ENCODE measurements at places on chromosomes 3 and 15. TPM values are rescaled to one million over a fixed set of nuclear protein-coding genes. Genes with fewer than 3 reads are reported as not detected.

GRCh38 chr15:37106490-37107001 is 6.2 kb upstream of the MEIS2 start:
- DNase-seq: peak; percentile 77

Gene MOBP
- polyA plus RNA-seq: not detected

GRCh38 chr3:159620281-159620680 is 368.4 kb upstream of the IL12A start:
- DNase-seq: no peak

Gene ISLR
- 18.8 TPM for polyA plus RNA-seq

Gene DUOXA1
- 0.52 TPM for polyA plus RNA-seq

DNA sequence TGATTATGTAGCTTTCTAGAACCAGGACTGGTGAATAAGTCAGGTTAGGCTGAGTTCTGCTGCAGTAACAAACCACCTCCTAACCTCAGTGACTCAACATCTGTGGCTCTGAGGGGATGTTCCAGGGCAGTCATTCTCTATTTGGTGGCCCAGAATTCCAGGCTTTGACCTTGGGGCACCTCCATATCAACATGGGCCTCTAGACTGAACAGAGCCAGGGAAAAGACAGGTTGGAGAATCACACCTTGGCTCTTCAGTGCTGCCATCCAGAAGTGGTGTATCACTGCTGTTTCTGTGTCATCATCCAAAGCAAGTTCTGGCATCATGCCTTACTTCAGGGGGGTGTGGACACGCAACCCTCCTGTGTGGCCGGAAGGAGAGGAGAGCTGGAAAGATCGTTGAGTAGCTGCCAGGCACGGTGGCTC is 15.3 kb downstream of the ZBTB47 start:
- no peak for DNase-seq

Gene PLSCR5
- polyA plus RNA-seq: not detected

Gene HRG
- polyA plus RNA-seq: 22.8 TPM

Gene RTP3
- 0.30 TPM for polyA plus RNA-seq

GRCh38 chr15:74549816-74550215 is 8.8 kb downstream of the ARID3B start:
- no peak for DNase-seq
